GM12892 (cell line): ENCODE measurements at places on chromosomes 13 and 19.

- DNase-seq: no peak
Measured at GRCh38 chr13:31846961-31847752, 107.8 kb downstream of the RXFP2 start.

DNA sequence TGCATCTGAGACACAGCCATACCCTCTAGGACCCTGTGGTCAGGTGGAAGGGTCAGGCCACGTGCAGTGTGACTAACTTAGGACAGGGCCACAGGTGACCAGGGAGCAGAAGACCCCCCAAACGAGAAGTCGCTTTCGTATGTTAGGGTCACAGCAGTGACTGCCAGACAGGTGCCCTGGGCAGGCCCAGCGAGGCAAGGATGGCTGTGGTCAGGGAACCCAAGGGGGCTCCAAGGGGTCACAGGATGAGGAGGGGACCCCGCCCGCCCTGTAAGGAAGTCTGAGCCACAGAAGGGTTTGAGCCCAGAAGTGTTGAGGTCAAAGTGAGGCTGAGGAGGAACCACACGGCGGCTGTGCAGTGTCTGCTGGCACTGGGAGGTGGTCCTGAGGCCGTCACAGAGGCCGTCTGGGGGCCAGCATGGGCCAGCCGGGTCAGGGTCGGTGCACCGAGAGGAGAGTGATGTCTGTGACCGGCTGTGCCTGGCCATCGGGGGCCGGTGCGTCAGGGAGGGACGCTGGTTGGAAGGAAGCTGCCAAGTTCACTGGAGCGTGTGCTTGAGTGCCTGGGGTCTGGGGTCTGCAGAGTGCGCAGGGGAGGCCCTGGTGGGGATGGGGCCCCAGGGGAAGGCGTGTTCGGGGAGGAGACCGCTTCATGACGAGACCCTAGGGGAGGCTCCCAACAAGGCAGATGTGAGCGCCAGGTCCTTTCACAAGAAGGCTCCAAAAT, 24.8 kb upstream of the TMEM255B start:
- no peak for DNase-seq

DNA sequence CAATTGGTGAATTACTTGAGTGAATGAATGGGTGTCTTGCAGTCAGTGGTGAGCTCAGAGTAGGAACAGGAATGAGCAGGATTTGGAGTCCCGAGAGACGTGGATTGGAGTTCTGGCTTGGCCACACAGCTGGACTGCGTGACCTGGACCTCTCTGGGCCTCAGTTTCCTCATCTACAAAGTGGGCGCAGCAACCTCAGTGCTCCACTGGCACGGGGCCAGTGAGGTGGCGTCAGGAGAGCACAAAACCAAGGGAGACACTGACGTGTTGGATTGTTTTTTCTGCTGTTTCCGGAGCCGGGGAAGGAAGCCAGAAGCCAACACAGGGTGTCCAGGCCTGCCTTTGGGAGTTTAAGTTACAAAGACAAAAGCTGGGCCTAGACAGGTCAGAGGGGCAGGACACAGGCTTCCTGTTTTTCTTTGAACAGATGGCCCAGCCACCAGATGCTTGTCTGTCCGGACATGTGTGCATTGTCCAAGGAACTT, 6.5 kb upstream of the DOCK6 start:
- no peak for DNase-seq

- no peak for DNase-seq
Measured at GRCh38 chr13:41802043-41802683, 158.7 kb downstream of the VWA8 start.

DNA sequence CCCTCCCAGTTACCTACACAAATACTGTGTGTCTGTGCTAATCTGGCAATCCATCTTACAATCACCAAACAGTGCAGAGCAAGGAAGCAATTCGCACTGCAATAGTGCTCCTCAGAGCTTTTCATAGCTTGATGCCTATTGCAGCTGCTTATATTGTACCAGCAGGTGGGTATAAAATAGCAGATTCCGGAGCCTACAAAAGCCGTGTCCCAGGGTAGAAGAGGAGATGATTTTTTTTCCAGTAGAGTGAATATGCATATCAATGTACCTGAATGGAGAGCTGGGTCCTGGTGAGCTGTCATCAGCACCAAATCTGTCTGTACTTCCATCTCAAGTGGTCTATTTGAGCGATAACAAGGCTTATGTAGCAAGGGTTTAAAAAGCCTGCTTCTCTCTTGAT, 668.4 kb downstream of the DIAPH3 start:
- no peak for DNase-seq

GRCh38 chr13:83450591-83450990, 431.7 kb downstream of the SLITRK1 start:
- no peak for DNase-seq

GRCh38 chr13:60019119-60019993, 144.4 kb downstream of the DIAPH3 start:
- DNase-seq: no peak

DNA sequence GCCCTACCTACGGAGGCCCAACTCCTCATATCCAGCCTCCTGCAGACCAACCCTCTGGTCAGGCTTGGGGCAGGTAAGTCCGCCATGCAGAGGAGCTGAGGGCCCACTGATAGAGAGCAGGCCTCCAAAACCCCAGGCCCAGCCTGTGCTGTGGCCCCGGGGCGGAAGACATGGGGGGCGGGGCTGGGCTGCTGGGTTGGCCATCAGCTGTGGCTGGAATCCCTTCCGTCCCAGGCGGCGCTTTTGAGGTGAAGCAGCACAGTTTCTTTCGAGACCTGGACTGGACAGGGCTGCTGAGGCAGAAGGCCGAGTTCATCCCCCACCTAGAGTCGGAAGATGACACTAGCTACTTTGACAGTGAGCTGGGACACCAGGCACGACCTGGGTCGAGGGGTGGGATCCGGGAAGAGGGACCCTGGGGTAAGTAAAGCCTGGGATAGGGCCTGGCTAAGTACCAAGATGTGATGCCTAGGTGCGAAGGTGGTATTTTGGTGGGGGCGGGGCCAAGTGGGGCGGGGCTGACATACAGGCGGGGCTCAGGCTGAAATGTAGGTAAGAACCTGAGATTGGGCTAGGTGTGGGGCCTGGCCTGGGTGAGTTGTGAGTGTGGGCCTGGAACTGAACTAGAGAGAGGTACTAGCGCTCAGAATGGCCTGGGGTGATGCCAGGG, 15.4 kb downstream of the DNASE2 start:
- no peak for DNase-seq

- no peak for DNase-seq
Measured at GRCh38 chr19:54464044-54464629, 559 bp upstream of the LENG9 start.

GRCh38 chr13:94311893-94312292, 167.6 kb downstream of the DCT start:
- DNase-seq: no peak

DNA sequence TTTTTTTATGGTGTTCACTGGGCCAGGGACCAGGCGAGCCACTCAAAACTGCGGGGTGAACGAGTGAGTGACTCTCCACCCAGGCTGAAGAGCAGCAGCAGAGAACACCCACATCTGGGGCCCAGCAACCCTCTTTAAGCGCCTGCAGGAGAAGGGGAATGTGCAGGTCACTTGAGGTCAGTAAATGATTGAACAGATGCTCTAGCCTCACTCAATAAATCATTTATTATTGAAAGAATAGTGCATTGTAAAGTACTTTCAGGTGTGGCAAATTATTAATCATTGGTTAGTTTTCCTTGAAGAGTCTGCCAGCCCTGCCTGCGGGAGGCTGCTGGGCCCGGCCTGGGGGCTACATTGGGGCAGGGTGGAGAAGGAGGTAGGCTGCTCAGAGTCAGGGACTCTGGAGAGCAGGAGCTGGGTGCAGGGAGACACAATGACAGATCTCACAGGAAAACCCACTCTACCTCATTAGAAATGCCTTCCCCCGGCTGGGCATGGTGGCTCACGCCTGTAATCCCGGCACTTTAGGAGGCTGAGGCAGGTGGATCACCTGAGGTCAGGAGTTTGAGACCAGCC, 42.5 kb downstream of the ABCC4 start:
- no peak for DNase-seq

GRCh38 chr19:6963244-6963852, 57.9 kb downstream of the MBD3L2B start:
- DNase-seq: no peak

DNA sequence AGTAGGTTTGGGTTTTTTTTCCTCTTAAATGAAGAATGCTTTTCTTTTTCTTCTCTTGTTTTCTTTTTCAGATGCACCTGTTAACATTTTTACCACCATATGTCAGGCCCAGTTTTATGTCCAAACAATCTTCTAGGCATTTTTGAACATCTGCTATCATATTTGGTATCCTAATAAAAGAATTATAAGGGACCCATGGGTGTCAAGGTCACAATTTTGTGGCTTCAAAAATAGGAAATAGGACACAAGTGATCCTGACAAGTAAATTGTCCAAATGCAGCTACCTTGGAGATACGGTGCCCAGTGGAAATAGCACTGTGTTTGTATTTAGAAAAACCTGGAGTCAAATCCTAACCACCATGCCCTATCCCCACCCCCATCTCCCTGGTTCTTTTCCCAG, 270.3 kb downstream of the MZT1 start:
- DNase-seq: no peak

DNA sequence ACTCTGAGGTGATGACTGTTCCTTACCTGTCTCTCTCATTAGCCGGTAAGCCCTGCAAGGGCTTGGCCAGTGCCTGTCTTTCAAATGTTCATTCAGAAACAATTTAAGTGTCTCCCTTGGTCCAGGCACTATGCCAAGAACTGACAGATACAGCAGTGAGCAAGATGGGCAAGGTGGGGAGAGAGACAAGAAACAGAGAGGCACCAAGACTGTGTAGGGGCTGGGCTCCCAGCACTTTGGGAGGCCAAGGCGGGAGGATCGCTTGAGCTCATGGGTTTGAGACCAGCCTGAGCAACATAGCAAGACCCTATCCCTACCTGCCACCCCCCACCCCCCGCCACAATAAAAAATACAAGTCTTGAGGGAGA, 1.3 kb upstream of the CCNE1 start:
- DNase-seq: no peak

DNA sequence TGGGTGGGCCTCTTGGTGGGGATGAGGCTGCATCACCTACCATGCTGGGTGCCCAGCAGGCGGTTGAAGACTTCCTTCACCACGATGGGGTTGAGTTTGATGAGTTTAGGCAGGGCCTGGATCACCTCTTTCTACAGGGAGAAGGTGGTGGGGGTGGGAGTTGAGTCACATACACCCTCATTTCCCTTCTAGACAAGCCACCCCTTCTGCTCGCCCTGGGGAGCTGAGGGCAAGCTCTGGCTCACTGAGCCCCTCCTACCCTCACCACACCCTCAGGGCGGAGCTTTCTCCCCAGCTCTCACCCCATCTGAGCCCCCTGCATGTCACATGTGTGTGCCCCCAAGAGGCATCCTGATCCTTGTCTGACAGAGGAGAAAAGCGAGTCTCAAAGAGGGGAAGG, 7.6 kb upstream of the RSPH6A start:
- DNase-seq: no peak

DNA sequence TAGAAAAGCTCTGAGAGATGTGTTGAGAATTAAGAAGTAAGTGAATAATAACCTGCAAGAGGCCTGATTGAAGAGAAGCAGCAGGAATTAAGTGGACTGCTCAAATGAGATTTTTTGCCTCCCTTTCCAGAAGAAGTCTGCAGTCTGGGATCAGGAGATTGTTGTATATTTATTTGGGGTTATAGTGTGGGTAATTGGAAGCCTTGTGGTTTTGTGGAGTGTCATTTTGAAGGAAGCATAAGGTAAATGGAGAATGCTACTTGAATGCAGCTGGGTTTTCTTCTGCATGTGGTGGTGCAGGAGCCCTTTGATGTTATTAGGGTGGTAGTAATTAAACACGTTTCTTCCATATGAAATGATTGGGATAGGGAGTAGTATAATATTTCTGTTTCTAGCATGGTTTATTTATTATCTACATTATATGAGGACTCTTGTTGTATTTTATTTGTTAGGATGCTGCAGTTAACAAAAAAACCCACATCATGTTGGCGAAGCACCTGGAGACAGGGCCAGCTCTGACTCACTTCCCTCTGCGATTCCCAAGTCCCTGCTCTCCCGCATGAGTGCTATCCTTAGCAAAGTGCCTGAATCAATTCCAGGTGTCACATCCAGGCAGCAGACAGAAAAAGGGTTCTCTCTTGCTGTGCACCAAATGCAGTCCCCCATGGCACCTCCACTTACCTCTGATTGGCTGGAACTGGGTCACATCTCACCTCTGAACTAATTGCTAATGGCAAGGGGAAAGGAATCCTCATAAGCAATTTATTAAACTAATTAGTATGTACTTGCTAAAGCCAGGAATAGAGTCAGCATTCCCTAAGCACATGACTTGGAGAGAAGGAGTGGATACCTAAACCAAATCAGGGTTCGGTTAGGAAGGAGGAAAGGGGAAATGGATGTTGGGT, 54.8 kb downstream of the DGKH start:
- DNase-seq: no peak

GRCh38 chr13:113947311-113948033, 26.4 kb downstream of the C13orf46 start:
- DNase-seq: no peak

- no peak for DNase-seq
Measured at GRCh38 chr13:109747524-109747923, 38.9 kb downstream of the IRS2 start.

- no peak for DNase-seq
Measured at GRCh38 chr19:2952953-2953481, 8.2 kb upstream of the ZNF77 start.

- no peak for DNase-seq
Measured at GRCh38 chr13:83621765-83622421, 260.4 kb downstream of the SLITRK1 start.

GRCh38 chr13:94464771-94465170, 14.7 kb downstream of the DCT start:
- DNase-seq: no peak

GRCh38 chr19:5831159-5831558, 8.3 kb downstream of the FUT6 start:
- no peak for DNase-seq

- no peak for DNase-seq
Measured at GRCh38 chr13:101512650-101513049, 60.2 kb downstream of the ITGBL1 start.

DNA sequence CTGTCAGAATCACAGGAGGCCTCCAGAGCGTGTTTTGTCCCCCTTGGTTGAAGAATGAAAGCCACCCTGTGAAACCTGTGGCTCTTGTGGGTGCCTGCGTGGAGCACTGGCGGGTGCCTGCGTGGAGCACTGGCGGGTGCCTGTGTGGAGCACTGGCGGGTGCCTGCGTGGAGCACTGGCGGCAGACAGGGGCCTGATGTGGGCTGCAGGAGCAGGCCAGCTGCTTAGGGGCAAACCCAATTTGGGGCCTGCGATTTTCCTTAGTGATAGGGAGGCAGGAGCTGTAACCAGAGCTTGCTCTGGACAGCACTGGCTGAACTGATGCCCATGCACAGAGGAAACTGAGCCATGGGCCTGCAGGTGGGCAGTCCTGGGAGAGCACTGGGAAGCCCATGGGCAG, 24.3 kb downstream of the ARHGEF7 start:
- DNase-seq: no peak

- DNase-seq: no peak
Measured at GRCh38 chr13:77489566-77490337, 45.8 kb upstream of the SCEL start.

- no peak for DNase-seq
Measured at GRCh38 chr13:74103970-74104555, 30.1 kb downstream of the KLF12 start.

GRCh38 chr13:51147732-51148131, 36.7 kb upstream of the C13orf42 start:
- DNase-seq: no peak

GRCh38 chr13:26646603-26647002, 89.1 kb downstream of the WASF3 start:
- DNase-seq: no peak

GRCh38 chr13:77876176-77876575, 42.5 kb downstream of the EDNRB start:
- DNase-seq: no peak

GRCh38 chr13:32278426-32278825, 36.7 kb downstream of the ZAR1L start:
- DNase-seq: no peak
